ENCODE measurements at places on chromosomes 2 and 18. TPM values are rescaled to one million over a fixed set of nuclear protein-coding genes. Genes with fewer than 3 reads are reported as not detected.

The TMEM247 gene
- total RNA-seq, result not detected

The CFAP65 gene
- total RNA-seq, result 0.52 TPM

The IL18RAP gene
- total RNA-seq, result not detected

The HOXD12 gene
- total RNA-seq, result 0.27 TPM

GRCh38 chr2:224173210-224173609 is 134.1 kb upstream of the SERPINE2 start:
- H3K4me3 ChIP-seq, result no peak overlapping the region
- no peak for DNase-seq
- H3K27me3 ChIP-seq, result no peaks in the 10 kb centered on the region
- no peak overlapping the region for H3K27ac ChIP-seq
- no peaks in the 10 kb centered on the region for H3K4me1 ChIP-seq

All from HCT116 (cell line).